Activated CD4-positive, alpha-beta T cell treated with anti-CD3 and anti-CD28 coated beads for 24 hours (primary cell): ENCODE measurements at places on chromosomes 2 and 18.
A peak's percentile ranks its signal among the peaks of the same experiment; 100 is the strongest.

GRCh38 chr18:55433648-55434047 is 154.3 kb downstream of the TCF4 start:
- DNase-seq = no peak

DNA sequence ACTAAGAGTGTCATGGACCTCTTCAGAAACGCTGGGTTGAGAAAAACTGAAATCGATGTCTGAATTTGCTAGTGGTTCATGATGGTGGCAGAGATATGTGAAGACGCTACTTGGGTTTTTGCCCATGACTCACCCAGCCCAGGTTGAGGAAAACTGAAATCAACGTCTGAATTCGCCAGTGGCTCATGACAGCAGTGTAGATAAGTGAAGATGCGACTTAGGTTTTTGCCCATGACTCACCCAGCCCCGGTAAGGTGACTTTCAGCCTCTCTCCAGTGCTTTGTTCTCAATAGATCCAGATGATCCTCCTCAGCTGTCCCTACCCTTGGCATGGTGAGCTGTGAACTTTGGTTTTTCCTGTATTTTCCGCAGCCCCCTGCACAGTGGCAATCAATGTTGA is 105.3 kb upstream of the SIX3 start:
- peak; percentile 14 for DNase-seq

DNA sequence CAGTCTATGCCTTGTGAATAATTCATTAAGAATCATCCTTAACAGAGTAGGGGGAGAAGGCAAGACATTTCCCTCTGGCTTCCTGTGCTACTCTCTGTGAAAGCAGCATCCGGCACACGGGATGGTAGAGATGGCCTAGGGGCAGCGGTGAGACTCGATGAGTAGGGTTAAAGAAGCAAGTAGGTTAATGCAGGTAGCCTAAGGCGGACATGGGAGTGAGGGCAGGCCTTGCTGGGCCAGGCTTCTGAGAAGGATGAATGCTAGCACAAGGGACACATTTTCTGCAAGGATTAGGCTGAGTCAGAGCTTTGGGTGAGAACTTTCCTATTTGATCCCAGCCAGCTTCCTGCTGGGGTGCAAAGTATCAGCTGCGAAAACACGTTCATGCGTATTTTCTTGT is 80.8 kb downstream of the NXPH2 start:
- no peak for DNase-seq

- no peak for DNase-seq
Measured at GRCh38 chr2:143321994-143322393, 192.8 kb downstream of the ARHGAP15 start.

- no peak for DNase-seq
Measured at GRCh38 chr18:68705119-68705518, 9.8 kb downstream of the TMX3 start.

- no peak for DNase-seq
Measured at GRCh38 chr2:207805566-207806226, 36.0 kb upstream of the FZD5 start.
